SJSA1 (cell line): ENCODE measurements at places on chromosomes 3 and 15.

DNA sequence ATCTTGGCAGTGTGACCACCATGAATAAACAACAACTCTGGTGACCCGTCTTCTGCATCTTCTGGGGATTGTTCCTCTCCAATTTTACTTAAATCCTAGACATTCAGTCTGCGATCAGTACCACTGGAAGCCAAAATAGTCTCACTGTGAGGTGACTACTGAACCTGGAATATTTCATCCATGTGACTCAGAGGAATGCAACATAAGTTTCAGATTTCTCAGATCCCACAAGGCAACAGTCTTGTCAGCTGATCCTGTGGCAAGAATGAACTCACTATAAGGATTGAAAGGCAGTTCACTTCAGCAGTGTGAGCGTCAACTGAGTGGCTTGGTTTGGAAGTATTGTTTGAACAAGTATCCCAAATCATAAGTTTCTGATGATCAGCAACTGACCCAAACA is 13.2 kb downstream of the NSUN3 start:
- DNase-seq, result no peak

- DNase-seq, result no peak
Measured at GRCh38 chr15:39243396-39243795, 337.5 kb upstream of the THBS1 start.

GRCh38 chr3:41190509-41191284 is 8.6 kb upstream of the CTNNB1 start:
- no peak for DNase-seq

- DNase-seq, result no peak
Measured at GRCh38 chr3:112761062-112761638, 85.5 kb downstream of the CD200R1L start.

- DNase-seq, result no peak
Measured at GRCh38 chr15:70526974-70527325, 236.4 kb downstream of the UACA start.

- no peak for DNase-seq
Measured at GRCh38 chr15:41801850-41802455, 25.9 kb upstream of the JMJD7 start.

GRCh38 chr3:30752970-30753369 is 141.5 kb downstream of the GADL1 start:
- no peak for DNase-seq

DNA sequence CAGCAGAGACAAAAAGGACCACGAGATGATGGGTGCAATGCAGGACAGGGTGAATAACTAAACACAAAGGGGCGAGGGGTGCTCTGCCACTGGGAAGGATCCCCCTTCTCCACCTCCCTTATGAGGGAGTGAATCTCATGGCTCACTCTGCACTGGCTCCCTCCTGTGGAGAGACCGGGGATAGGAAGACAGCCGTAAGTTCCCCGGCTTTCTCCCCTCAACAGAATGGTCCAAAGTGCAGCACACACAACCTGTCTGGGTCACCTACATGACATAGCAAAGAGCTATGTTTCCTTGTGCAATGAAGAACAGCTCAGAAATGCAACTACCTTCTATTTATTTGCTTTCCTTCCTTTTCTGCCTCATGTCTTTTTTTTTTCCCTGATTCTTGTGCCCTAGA is 7.8 kb upstream of the ACSBG1 start:
- no peak for DNase-seq

GRCh38 chr3:85740561-85740960 is 781.8 kb downstream of the CADM2 start:
- DNase-seq, result no peak

GRCh38 chr3:106514431-106514830 is 645.6 kb upstream of the CBLB start:
- no peak for DNase-seq

GRCh38 chr3:16995601-16996000 is 110.8 kb downstream of the PLCL2 start:
- DNase-seq, result no peak

DNA sequence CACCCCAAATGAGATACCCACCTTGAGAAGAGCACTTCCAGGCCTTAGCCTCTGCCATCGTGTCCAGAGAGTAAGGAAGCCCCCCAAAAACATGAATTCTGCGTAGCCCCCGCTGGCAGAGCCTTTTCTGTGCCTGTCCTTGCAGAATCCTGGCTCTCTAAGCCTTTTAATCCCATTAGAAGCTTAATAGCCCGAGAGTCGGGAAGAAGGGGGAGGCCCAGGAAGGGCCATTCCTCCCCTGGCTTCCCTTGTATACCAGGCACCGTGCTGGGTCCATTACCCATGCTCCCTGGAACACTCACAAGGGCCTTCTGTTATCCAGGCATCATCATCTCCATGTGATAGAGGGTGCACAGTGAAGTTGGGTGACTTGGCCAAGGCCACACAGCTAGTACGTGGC is 7.1 kb downstream of the SPTBN5 start:
- no peak for DNase-seq

DNA sequence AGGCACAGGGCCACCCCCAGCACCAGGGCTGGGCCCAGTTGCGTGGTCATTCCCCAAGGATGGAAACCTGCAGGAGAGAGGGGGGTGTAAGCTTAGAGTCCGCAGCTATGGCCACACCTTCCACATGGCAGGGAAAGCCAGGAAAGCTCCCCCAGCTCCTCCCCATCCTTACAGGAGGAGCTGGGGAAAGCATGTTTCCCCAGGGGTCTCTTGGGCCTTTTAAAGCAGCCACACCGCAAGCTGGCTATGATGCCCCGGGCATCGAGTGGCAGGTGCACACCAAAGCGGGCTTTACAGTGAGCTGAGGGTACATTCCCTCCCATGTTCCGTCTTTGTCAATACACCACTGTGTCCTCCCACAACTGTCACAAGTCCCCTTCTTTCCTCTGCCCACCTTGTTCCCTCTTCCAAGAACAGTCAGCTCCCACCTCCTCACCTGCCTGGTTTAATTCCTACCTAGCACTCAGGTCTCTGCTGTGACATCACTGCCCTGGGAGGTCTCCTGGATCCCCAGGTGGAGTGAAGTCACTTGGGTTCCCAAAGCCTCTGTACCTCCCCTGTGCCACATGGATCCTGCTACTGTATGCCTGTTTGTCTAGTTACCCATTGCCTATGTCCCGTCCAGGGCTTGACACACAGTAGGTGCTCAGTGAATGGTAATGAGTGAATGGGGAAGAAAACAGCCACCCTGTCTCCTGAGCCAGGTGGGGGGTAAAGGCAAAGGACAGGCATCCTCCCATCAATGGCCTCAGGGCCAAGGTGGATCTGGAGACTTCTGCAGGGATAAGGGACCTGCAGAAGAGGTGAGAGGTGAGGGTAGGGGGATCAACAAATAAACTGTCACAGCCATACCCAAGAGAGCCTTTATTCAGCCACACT is 3.4 kb downstream of the HYAL3 start:
- no peak for DNase-seq

GRCh38 chr3:73401616-73402279 is 223.0 kb downstream of the PDZRN3 start:
- DNase-seq, result no peak

DNA sequence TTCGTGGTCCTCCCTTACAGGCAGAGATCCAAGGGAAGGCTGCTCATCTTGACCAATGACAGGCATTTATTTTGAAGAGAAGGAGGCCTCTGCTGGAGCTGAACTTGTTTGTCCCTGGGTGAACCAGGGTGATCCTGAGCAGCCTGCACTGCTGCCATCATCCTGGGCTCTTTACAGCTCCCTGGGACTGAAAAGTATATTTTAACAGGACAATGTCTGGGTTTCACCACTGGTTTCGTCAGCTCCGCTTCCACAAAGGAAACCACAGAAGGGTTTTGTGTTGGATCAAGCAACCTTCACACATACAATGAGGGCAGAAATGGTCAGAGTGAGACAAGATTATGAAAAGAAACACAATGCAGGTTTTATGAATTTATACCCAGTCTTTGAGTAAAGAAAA is 400.7 kb upstream of the TPM1 start:
- DNase-seq, result peak; percentile 52

DNA sequence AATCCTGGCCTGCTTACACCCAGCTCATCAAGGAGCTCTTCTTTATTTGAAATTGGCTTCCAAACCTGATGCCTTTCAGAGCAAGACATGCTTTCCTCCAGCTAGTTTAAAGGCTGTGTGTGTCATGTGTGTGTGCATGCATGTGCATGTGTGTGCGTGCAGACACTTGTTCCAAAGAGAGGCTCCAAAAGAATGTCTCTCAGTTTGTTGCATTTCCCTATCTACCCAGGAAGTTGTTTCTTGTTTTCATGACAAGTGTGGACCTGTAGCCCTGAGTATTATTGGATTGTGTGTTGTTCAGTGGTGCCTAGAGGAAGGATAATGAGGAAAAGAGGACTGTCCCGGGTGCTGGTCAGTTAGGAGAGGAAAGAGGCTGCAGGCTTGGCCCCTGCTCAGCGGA is 240.0 kb downstream of the THSD4 start:
- no peak for DNase-seq

- DNase-seq, result no peak
Measured at GRCh38 chr3:28077572-28077971, 163.8 kb upstream of the CMC1 start.

DNA sequence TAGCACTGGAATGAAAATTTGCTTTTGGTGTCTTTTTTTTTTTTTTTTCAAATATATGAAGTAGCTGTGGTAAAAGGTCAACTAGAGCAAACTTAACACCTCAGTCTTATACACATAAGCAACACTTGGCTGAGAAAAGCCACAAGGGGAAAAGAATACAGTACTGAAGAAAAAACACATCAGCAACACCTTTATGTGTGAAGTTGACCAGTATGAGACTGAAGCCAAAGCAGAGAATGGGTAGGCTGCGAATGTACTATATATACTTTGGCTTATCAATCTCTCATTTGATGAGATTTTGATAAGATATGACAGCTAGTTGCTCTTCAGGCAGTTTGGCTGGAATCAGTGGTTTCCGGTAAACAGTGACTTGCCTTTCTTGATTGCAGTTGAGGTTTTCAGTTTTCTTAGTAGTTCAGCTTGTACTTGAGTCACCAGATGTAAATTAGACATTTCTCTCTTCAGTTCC is 22.0 kb upstream of the ZCWPW2 start:
- no peak for DNase-seq

DNA sequence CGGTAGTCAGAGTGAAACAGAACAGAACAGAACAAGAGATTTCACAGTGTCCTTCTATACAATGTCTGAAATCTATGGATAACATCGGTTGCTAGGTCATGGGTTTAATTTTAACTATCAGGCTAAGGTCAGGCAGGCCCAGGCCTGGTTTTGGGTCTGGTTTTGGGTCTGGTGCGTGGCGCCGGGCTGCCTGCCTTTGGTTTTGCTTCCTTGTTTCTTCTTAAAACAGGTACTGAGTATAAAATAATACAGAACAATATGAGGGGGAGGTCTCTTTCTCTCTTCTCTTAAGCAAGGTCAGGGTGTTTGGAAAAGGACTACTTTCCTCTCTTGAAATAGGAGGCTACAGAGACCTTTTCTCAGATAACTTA is 1.4 kb downstream of the AEN start:
- peak; percentile 20 for DNase-seq

- DNase-seq, result no peak
Measured at GRCh38 chr3:192844836-192845525, 72.7 kb downstream of the MB21D2 start.

DNA sequence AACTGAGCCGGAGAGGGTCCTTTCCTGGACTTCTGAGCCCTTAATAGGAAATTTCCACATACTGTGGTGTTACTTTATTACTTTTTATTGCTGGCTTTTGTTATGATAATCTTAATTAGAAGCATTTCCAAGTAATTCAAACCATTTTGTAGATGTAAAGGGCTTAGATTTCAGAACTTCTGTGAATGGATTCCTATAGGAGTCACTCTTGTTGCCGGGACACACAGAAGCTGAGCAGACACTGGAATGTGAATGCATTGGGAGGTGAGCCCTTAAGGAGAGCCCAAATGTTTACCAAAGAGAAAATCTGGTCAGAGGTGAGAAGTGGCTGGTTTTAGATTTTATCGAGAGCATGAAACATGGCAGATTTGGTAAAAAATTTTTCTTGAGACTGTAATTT is 87.4 kb downstream of the FNDC3B start:
- no peak for DNase-seq

- no peak for DNase-seq
Measured at GRCh38 chr3:143764840-143765239, 83.4 kb downstream of the SLC9A9 start.

DNA sequence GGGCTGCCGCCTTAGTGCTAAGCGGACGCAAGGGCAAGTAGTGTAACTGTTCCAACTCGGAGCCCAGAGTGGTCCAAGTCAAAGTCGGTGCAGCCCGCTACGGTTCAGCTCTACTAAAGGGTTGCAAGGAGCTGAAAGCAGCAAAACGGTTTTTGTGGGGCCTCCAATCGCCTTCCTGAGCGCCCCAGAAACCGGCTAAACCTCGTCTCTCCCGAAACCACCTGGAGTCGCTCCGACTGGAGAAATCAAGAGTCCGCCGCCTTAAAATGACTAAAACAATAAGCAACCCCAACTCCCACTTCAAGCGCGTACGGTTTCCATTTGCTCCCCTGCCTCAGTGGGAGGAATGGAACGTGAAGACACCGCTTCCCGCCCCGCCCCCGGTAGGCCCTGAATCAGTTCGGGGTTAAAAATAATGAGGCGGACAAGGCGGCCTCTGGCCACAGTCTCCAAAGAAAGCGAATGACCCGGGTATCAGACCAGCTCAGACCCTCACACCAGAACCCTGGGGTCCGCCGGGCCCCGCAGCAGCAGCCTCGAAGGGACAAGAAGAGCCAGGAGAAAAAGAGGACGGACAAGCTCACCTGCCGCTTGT is 401 bp downstream of the SEC11A start:
- no peak for DNase-seq

GRCh38 chr3:193944518-193944884 is 191.4 kb upstream of the HES1 start:
- no peak for DNase-seq

- DNase-seq, result no peak
Measured at GRCh38 chr3:1967525-1967924, 131.1 kb upstream of the CNTN4 start.

- DNase-seq, result no peak
Measured at GRCh38 chr3:139617672-139618268, 60.0 kb downstream of the NMNAT3 start.

DNA sequence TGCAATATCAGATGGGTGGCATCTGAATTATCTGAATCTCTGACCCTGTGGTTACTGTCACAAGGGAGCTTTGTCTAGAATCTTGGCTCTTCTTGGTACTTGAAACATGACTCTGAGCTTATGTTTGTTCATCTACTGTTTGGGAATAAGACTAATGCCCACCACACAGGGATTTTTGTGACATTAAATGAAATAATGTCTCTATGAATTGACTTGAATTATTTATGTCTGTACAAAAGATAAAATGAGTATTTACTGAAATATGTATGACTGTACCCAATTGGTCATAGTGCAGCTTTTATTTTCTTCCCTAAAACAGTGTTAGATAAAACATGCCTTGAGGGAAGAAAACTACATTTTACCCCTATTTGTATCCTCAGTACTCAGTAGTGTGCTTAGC is 87.9 kb upstream of the ZPLD1 start:
- DNase-seq, result no peak

GRCh38 chr15:100021653-100022052 is 288.4 kb upstream of the LYSMD4 start:
- no peak for DNase-seq

DNA sequence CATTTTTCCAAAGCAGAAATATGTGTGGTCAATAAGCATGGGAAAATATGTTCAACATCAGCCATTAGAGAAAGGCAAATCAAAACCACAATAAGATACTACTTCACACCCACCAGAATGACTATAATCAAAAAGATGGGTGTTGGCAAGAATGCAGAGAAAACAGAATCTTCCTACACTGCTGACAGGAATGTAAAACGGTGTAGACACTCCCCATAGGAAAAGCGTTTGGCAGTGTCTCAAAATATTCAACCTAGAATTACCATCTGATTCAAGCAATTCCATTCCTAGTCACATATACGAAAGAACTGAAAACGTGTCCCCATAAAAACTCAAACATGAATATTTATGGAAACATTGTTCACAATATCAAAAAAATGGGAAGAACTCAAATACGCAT is 123.3 kb downstream of the ADAMTS17 start:
- no peak for DNase-seq
